NCI-H1417 treated with DMSO at 0.1 percent for 48 hours (cell line): ENCODE measurements at places on chromosomes 1 and 21.

DNA sequence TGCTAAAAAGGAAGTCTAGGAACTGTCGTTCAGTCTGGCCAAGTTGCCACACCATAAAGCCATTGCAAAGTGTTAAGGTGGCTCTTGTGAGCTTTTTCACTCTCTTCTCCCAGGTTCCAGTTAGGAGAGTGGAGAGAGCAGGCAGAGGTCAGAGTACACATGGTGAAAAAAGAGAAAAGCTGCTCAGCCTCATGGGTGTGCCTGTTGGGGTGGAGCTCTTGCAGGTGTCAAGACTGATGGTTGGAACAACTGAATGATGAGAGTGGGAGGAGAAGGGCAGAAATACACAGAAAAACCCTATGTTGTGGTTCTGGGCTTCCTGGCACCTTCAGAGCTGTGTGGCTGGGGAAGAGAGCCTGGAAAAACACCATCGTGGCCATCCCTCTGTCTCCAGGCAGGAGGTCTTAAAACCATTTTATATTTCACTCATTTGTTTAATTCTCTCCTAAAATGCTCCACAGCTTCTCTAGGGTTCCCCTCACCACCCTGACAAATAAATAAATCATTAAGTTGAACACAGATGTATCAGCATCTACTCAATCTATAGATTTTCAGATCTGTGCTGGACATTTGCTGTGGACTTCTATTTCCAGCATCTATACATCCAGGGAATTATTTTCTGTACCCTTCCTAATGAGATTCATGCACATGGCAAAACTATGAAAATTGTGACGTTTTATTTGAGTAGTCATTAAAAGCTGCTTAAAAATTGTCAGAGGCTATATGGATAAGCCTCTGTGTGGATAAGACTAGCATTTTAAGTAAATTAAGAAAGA, 17.5 kb downstream of the UBASH3A start:
- DNase-seq, result no peak

DNA sequence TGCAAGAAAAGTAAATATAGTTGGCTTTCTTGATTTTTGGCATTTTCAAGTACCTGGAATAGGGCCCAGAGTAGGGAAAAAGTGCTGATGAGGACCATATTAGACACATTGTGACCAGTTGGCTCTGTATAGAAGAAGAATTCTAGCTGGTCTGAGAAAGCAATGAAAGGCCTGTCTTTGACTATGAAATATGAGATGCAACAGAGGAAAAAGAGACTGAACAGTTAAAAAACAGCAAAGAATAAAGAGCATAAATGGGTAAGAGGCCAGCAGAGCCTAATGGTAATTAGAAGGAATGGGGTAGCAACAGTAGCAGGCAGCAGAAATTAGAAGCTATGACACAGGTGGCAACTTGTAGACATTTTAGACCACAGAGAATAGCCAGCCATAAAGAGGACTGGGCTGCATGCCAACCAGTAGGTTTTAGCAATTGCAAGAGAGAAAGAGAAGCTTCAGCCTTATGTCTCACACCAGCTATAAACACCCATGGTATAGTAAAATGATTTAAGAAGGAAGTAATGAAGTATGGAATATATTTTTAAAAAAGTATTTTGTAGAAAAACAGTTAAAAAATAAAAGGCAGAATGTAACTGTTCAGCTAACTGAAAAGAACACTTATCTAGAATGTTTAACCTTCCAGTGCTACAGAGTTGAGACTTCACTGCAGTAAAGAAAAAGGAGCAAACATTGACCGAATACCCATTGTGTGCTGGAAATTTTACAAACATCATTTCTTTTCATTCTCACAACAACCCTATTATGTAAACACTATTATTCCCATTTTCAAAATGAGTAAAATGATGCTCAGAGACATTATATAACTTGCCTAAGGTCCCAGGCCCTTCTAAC, 114.1 kb downstream of the LHX4 start:
- peak; percentile 24 for DNase-seq

DNA sequence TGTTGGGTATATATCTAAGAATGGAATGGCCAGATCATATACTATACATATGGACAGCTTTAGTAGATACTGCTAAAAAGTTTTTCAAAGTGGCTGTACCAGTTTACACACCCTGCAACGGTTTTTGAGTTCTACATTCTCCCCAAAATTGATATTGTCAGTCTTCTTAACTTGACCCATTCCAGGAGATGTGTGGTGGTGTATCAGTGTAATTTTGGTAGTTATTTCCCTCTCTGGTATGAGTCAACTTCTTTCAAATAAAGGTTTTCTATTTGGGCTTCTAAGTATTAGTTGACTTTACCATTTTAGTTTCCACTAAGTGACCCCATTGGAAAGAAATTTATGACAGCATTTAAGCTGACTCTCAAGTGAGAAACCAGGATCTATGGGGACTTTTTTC, 29.2 kb downstream of the INKA2 start:
- no peak for DNase-seq

GRCh38 chr1:175933801-175934200, 190.4 kb upstream of the TNR start:
- no peak for DNase-seq

DNA sequence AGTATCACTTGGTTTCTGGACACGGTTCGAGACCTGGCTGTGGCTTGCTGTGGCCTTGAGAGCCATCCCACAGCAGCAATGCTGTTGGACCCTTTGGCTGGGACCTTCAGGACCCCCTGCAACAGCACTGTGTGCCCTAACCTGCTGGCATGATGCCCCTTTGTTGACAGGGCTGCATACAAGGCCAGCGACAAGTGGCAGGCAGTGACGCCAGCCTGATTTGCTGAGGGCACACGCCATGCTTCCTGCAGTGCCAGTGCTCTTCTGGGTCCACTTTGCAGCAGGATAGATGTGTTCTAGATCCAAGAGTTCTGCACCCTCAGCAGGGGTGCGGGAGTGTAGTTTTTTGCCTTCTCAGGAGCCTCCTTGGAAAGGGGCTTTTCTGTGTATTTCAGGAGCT, 32.8 kb downstream of the COQ8A start:
- DNase-seq, result no peak

GRCh38 chr1:70809069-70809468, 238.5 kb downstream of the PTGER3 start:
- DNase-seq, result no peak

- DNase-seq, result no peak
These were observed 9.8 kb downstream of the THAP3 start for GRCh38 chr1:6634371-6635052.

- DNase-seq, result no peak
These were observed 943 bp downstream of the ERRFI1 start for GRCh38 chr1:8025061-8025670.

DNA sequence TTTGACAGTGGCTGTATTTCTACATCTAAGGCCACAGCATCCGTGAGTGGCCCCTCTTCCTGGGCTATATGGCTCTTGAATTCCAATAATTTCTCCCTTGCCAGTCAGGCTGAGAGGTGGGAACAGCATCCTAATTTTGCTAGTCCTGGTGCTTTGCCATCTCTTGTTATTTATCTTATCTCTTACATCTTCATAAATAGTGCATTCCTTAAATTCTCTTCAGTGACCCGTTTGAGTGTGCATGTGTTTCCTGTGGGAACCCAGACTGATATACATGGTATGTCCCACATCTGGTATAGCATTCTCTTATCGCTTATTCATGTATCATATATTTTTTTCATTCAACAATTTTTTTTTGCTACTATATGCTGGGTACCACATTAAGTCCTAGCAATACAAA, 9.9 kb downstream of the S100A11 start:
- DNase-seq, result no peak

GRCh38 chr21:32426592-32427051, 14.1 kb downstream of the EVA1C start:
- no peak for DNase-seq

- DNase-seq, result no peak
These were observed 623.2 kb downstream of the LMO4 start for GRCh38 chr1:87951852-87952251.

- DNase-seq, result no peak
These were observed 6.3 kb downstream of the MORN1 start for GRCh38 chr1:2384941-2385481.

GRCh38 chr1:30810416-30811080, 53.0 kb upstream of the LAPTM5 start:
- DNase-seq, result no peak
